ENCODE measurements at places on chromosomes 1 and 21.

DNA sequence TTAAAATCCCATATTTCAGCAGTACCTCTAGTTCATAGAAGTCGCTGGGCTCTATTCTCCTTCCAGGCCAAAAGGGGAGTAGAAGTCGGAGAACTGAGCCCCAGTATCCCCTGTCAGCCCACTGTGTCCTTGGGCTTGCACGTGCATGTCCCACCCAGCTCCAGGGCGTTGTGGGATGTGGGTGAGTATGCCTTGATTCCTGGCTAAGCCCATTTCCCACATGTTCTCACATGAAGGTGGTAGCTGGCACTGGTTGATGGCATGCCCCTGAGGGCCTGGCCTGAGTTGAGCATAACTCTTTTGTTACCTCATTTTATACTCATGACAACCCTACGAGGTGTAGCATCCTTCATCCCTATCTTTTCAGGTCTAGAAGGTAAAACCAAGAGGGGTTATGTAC is 8.0 kb downstream of the SLC6A17 start:
- H3K27me3 ChIP-seq = no peaks in the 10 kb centered on the region
- DNase-seq = no peak
- H3K4me1 ChIP-seq = no peaks in the 10 kb centered on the region
- H3K27ac ChIP-seq = no peak overlapping the region
- H3K4me3 ChIP-seq = no peak overlapping the region
- no peaks in the 10 kb centered on the region for H3K36me3 ChIP-seq

- no peak overlapping the region for H3K4me3 ChIP-seq
- no peaks in the 10 kb centered on the region for H3K36me3 ChIP-seq
- H3K27ac ChIP-seq = no peak overlapping the region
- no peaks in the 10 kb centered on the region for H3K27me3 ChIP-seq
Measured at GRCh38 chr1:203036135-203036534, 9.8 kb downstream of the PPFIA4 start.

DNA sequence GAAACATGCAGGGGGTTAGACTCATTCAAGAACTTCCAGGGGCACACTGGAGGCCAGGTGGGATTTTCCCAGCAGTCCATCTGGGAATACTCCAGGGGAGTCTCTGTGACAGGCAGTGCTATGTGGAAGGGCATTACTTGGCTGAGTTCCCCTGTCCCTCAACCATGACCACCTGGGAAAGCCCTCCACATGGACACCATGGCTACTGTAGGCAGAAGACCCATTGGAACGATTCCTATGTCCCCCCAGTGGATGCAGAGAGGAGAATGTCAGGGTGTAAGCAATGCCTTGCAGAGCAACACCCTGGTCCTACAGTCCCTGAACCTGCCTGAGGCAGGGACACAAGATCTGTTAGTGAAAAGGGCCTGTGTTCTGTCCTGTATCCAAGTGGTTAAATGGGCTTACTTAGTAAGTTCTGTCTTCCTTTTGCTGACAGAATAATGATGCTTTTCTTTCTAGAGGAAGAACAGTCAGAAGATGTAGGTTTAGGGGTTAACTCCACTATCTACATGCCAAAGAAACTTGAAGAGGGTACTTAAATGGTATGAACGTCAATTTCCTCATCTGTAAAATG is 13.4 kb downstream of the SLAMF1 start:
- H3K27me3 ChIP-seq = no peaks in the 10 kb centered on the region
- no peak for DNase-seq
- no peaks in the 10 kb centered on the region for H3K4me1 ChIP-seq
- H3K4me3 ChIP-seq = no peak overlapping the region
- H3K27ac ChIP-seq = no peak overlapping the region

- H3K27me3 ChIP-seq = no peaks in the 10 kb centered on the region
- no peaks in the 10 kb centered on the region for H3K36me3 ChIP-seq
- no peak overlapping the region for H3K27ac ChIP-seq
- no peak overlapping the region for H3K4me3 ChIP-seq
Measured at GRCh38 chr1:228921481-228921880, 186.2 kb downstream of the RHOU start.

Measured in aorta (tissue), 5 donors.